ENCODE measurements at places on chromosomes 2 and 18.

DNA sequence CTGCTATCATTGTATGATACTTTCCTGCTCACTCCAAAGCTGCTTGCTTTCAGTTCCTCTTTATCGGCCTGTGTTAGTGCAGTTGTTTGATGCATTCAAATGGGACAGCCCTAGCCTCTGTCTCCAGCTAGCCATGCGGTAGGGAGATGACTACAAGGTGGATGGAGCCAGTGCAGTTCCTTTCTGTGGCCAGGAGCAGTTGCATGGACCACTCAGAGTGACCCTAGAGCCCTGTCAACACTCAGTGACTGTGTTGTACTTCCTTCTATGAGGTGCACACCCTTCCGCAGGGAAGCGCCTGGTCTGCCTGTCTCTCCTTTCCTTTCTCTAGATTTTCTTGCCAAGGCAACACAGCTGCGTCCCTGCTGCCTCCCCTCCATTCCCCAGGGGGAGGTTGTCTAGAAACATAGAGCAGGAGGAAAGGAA, 33.8 kb downstream of the KCNS3 start:
- no peak for DNase-seq
- H3K4me3 ChIP-seq = no peak overlapping the region
- no peak overlapping the region for H3K27ac ChIP-seq
- no peaks in the 10 kb centered on the region for H3K36me3 ChIP-seq
- H3K27me3 ChIP-seq = no peaks in the 10 kb centered on the region
- H3K4me1 ChIP-seq = peaks cover 6% of the 10 kb centered on the region

- H3K4me3 ChIP-seq = no peak overlapping the region
- peak; percentile 71 for DNase-seq
- H3K27ac ChIP-seq = no peak overlapping the region
- no peaks in the 10 kb centered on the region for H3K4me1 ChIP-seq
Observed at GRCh38 chr2:240293557-240294461, 141.7 kb upstream of the GPC1 start.

DNA sequence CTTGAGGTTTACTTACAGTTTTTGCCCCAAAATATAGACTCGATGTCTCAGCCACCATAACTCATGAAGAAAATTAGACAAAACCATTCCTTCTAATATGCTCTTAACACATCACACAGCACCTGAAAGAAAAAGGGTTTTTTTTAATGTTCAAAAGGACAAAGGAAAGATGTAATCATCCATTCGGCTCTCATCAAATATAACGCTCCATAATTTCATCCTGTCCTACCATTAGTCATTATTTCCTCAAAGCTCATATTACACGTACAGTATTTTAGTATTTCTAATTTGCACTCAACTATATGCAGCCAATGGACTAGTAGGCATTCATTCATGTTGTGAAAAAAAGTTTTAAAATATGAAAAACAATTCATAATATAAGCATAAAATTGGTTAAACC, 24.8 kb downstream of the ESCO1 start:
- H3K4me3 ChIP-seq = no peak overlapping the region
- peaks cover 96% of the 10 kb centered on the region for H3K36me3 ChIP-seq
- no peaks in the 10 kb centered on the region for H3K27me3 ChIP-seq
- no peak for DNase-seq
- no peaks in the 10 kb centered on the region for H3K4me1 ChIP-seq
- no peak overlapping the region for H3K27ac ChIP-seq

DNA sequence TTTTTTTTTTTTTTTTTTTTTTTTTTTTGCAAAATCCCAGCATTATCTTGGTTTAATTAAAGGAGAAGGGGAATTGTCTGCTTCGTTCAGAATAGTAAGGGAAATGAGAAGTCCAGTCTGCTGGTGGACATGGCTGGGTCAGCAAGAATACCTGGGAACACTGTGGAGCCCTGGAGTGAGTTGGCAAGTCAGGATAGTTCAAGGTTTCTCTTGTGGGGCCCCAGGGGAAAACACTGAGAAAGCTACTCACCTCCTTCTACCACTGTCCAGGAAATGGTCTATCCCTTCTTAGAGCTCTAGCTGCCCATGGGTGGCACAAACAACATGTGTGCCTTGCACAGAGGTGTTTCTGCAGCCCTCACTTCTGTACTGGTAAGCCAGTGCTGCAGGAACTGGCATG, 169.1 kb upstream of the SIX2 start:
- H3K27ac ChIP-seq = no peak overlapping the region
- no peaks in the 10 kb centered on the region for H3K4me1 ChIP-seq
- H3K36me3 ChIP-seq = no peaks in the 10 kb centered on the region
- H3K4me3 ChIP-seq = no peak overlapping the region
- H3K27me3 ChIP-seq = no peaks in the 10 kb centered on the region

Data from spleen (tissue), 13 donors.